Activated T-helper 1 cell treated with Interleukin-2 at 50 U/mL for 16 hours (primary cell): ENCODE measurements at places on chromosomes 12 and 14.

- no peak for DNase-seq
These were observed 11.4 kb downstream of the MGST1 start for GRCh38 chr12:16358878-16359277.

DNA sequence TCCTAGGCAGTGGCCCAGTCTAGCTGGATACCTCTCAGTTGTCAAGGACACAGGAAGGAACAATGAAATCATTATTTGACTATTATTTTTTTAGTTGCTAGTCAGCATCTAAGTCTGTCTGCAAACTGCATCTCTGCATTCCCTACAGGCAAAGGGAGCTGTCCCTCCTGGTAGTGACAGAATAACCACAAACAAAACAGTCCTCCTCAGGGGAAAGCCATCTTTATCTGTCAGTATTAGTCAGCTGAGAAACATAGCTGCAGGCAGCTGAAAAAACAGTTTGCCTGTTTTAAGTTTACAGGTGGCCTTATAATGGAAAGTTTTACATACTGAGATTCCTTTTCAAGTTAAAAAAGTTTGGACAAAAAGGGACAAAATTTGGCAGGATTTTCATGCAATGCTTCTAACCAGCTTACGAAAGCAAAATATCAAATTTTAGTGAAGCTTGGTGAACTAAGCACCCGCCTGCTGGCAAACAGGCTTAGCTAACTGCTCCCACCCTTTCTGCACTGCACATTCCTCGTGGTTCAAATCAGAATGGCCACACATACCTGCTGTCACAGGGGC is 29.5 kb downstream of the SLC25A21 start:
- DNase-seq: no peak

DNA sequence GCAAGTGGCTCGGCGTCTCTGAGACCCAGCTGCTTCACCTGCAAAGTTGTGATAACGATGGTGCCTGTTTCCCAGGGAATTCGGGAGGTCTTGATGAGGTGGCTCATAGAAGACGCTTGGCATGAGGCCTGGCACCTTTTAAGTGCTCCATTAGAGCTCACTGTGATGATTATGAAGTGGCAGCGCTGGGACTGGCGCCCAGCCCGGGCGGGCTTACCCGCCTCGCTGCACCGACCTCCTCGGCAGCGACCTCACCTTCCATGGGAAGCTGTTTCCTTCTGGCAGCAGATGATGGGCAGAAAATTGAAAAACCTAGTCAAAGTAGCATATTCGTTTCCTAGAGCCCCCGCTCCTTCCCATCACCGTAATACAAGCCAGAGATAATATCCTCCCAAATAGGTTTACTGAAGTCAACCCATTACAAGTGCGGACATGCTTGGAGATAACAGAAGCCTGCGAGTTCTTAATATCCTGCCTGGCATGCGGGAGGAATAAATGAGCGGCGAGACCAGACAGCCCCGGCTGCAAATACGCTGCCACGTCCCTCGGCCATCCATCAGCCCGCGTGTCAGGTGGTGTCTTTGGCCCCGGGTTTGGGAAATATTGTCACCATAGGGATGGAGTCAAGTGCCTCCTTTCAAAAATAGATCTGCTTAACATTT is 35.2 kb upstream of the DLK1 start:
- no peak for DNase-seq

- DNase-seq: no peak
These were observed 798.1 kb downstream of the NRXN3 start for GRCh38 chr14:78968265-78968664.

DNA sequence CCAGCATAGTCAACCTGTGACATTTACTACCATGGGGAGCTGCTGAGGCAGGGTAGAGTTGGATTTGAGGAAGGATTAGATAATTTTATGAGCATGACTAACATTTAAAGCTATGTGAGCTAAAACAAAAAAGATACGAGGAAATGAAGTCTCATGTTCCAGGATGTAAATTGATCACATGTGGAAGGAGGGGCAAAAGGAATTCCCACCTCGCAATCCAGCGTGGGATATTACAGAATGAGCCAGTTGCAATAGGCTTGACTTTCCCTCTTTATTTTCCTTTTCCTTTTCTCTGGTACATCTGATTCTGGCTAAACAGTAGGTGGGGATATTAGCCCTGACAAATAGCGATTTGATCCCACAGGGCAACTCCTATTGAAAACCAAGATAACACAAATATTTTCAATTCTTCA is 214.9 kb upstream of the HMGA2 start:
- DNase-seq: no peak

GRCh38 chr12:104749545-104749944 is 208.5 kb downstream of the SLC41A2 start:
- DNase-seq: no peak

GRCh38 chr12:101854747-101855146 is 22.6 kb upstream of the DRAM1 start:
- DNase-seq: no peak

DNA sequence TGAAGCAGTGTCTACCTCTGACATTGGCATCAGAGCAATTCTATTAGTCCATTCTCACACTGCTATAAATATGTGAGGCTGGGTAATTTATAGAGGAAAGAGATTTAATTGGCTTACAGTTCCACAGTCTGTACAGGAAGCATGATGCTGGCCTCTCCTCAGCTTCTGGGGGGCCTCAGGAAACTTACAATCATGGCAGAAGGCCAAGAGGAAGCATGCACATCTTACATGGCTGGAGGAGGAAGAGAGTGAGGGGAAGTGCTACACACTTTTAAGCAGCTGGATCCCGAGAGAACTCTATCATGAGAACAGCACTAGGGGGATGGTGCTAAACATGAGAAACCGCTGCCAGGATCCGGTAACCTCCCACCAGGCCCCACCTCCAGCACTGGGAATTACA is 25.7 kb upstream of the SEL1L start:
- DNase-seq: no peak

- DNase-seq: no peak
These were observed 535.7 kb upstream of the FBXO33 start for GRCh38 chr14:39967885-39968284.

GRCh38 chr14:30264161-30264560 is 294.8 kb upstream of the G2E3 start:
- no peak for DNase-seq

DNA sequence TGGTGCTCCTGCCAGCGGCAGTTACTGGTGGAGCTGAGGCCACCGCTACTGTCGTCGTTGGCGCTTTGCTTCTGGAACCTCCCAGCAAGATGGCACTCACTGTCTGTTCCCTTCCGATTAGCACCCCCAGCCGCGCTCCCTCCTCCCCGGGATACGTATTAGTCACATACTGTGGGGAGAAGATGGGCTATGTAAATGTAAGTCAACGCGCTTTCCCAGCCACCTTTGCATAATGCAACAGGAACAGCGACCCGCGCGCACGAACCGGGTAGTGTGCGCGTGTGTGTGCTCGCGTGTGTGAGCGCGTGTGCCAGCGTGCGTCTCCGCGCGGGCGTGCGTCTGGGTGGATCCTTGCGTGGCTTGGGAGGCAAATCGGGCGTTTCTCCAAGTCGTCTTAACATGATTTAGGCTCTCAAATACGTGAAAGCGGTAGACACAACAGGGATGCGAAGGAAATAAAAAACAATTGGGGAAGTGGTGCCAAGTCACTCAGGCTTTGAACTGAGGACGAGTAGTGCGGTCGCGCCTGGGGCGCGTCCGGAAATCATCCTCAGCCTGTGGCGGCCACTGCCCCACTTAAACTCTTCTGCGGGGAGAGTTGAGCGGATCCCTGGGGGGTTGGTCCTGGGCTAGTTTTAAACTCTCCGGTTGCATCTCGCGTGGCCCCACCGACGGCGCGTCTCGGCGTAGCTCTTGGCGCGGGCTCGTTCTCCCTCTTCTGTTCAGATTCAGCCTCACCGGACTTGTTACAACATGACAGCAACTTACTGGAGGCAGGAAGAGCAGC is 1.8 kb downstream of the FLRT2 start:
- DNase-seq: no peak

DNA sequence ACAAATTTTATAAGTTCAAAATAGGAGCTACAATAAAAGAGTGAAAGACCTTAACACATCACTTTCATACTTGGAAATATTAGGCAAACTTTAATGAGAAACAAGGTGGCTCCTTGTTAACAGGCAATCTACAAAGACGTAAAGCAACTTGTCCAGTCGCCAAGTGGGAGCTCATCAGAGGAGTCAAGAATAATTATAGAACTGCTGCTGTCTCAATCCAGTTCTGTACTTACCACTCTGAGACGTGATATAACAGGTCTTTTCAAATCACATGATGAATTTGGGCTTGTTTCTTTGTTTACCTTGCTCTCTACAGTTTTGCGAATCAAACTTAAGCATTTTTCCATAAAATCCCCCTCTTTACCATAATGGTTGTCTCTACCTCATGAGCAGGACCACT is 3.6 kb downstream of the YBX3 start:
- DNase-seq: no peak

DNA sequence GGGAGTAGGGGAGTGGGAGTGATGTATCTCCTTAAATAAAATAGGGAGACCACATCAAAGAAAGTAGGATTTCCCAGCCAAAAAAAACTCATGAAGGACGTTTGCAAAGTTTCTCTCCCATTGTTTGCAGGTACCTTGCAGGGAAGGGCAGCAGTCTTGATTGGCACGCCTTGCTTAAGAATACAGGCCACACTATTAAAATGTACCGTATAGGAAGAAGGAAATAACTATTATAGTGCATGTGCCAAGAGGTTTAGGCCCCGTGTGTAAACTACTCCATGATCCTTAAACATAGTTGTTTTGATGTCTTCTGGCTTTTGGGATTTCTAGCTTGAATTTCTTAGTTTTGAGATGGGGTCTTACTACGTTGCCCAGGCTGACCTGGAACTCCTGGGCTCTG is 42.5 kb downstream of the PRORP start:
- no peak for DNase-seq

GRCh38 chr14:34965912-34966311 is 16.9 kb upstream of the SRP54 start:
- no peak for DNase-seq

- DNase-seq: no peak
These were observed 9.8 kb downstream of the RAPGEF3 start for GRCh38 chr12:47748899-47749298.

DNA sequence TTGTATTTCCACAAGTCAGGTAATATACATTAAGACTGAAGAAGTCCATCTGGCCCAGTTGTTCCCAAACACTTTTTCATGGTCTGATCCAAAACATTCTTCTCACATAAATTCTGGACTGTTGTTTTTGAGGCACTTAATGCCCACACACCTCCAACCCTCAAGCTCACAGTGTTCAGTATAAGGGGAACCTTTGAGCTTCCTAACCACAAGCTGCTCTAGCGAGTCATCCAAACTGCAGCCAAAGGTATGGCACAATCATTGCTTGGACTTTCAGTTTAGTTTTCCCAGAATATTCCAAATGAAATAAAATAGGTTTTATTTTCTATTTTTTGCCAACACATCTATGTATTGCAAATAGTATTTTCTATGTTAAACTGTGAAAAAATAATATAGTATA is 103.0 kb downstream of the PUS7L start:
- DNase-seq: no peak

- DNase-seq: no peak
These were observed 60.5 kb upstream of the IGF1 start for GRCh38 chr12:102540815-102541385.

DNA sequence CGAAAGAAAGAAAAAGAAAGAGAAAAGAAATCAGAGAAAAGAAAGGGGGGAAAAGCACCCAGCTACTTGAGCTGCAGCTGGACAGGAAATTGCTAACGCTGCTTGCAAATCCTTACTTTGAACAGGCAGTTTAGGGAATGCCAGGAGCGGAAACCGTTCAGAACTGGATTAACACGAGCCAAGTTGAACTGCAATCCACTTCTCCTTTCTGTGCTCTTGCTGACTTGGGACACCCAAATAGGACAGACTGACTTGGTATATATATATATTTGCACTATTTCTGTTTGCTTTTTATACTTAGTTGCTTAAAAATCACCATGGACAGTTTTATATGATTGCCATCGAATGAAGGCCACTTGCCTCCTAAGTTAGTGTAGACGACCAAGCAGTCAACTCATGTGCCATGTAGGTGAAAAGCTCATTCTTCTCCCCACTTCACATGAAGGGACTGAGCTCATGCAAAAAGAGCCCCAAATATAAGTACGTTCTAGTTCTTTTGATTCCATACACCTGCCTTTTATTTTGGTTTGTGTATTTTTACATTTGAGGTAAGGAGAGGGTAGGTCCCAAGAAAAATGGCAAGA is 5.5 kb downstream of the DUSP6 start:
- no peak for DNase-seq

DNA sequence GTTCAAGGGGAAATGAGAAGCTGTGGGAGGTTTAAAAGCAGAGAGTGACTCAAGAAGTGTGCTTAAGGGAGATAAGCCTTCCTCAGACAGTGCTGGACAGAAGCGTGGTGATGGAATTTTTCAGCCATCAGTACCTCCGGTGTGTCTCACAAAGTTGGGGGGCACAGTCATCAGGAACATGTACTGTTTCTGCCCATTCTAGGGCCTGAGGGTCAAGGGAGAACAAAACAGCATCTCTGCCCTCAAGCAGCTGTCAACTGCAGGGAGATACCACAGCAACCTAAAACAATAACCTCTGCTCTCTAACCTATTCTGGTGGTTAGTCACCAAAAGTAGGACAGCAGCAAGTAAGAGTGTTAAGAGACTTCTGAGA is 2.0 kb upstream of the STON2 start:
- DNase-seq: no peak

DNA sequence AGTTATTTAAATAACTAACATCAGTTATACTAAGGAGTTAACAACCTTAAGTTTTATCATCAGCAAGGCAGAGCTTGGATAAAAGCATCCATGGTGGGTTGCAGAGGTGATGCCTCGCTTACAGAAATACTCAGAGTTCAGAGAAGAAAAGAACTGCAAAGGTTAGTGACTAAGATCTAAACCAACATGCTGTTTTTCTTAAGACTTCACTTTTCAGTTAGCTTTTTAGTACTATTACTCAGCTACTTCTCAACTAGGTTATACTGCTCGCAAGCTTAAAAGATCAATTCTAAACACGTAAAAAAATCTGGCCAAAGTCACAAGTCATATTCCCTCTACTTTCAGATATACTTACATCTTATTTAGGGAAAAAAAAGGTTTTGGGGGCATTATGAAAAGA is 2.8 kb downstream of the PPP1CC start:
- no peak for DNase-seq

- no peak for DNase-seq
These were observed 12.6 kb downstream of the C12orf43 start for GRCh38 chr12:121003650-121004049.

GRCh38 chr12:65335021-65335714 is 56.7 kb downstream of the MSRB3 start:
- DNase-seq: no peak

- peak; percentile 27 for DNase-seq
These were observed 29.1 kb downstream of the CHST11 start for GRCh38 chr12:104485651-104486362.

- DNase-seq: no peak
These were observed 83.8 kb downstream of the SLC25A21 start for GRCh38 chr14:37088356-37089215.

GRCh38 chr12:130669205-130669557 is 46.9 kb downstream of the RIMBP2 start:
- no peak for DNase-seq

DNA sequence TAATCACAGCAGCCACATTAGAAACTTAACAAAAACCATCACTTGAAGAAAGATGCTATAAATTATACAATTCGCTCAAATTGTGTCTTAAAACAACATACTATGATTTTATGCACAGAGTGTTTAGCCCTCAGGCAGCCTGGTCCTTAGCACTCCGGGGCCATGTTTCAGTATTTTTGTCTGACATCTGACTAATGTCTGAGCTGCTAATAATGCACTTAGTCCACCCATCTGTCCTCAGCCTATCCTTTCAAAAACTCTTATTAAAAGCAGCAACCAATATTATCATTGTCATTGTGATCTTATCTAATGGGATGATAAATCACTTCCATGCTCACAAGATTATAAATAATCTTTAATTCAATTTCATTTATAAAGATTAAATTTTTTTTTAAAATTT is 602.7 kb upstream of the FOXG1 start:
- no peak for DNase-seq
